Pericardium fibroblast (primary cell): ENCODE measurements at places on chromosomes 12 and 14. TPM values are rescaled to one million over a fixed set of nuclear protein-coding genes. Genes with fewer than 3 reads are reported as not detected.

Gene HOXC6
- 2.9 and 3.5 TPM in 2 replicates for total RNA-seq

Gene C3AR1
- not detected in 2 replicates for total RNA-seq

Gene PMEL
- 0.47 TPM in 1 of 2 replicates, not detected in the other for total RNA-seq

Gene MTHFD1
- 21.9 and 31.2 TPM in 2 replicates for total RNA-seq

Gene EIF2B1
- total RNA-seq, result 59.9 and 76.3 TPM in 2 replicates

Gene CACNA1C
- total RNA-seq, result 2.1 and 10.7 TPM in 2 replicates
